Transverse colon (tissue), 4 donors: ENCODE measurements at places on chromosomes 4 and X. TPM values are rescaled to one million over a fixed set of nuclear protein-coding genes. Genes with fewer than 3 reads are reported as not detected.

Gene IL13RA1
- total RNA-seq, result 62.5 TPM

Gene CENPI
- total RNA-seq, result 0.68 TPM

Gene SLIT2
- 5.2 TPM for total RNA-seq

Gene CACNA1F
- 0.96 TPM for total RNA-seq

Gene SOWAHD
- not detected for total RNA-seq

Gene VEGFC
- 2.9 TPM for total RNA-seq

Gene ODAPH
- not detected for total RNA-seq

Gene GAGE2A
- not detected for total RNA-seq

Gene ATP1B4
- total RNA-seq, result not detected

Gene NDNF
- total RNA-seq, result 7.8 TPM

Gene AVPR2
- total RNA-seq, result not detected

Gene TEC
- total RNA-seq, result 1.2 TPM

Gene UNC5C
- total RNA-seq, result 4.5 TPM

Gene PCDH7
- 22.5 TPM for total RNA-seq

Gene USP17L18
- total RNA-seq, result not detected

Gene TBL1X
- total RNA-seq, result 14.2 TPM

Gene HTR2C
- total RNA-seq, result not detected

Gene CXCL6
- total RNA-seq, result not detected

Gene UFSP2
- total RNA-seq, result 5.2 TPM

Gene GPRASP1
- 1.2 TPM for total RNA-seq

Gene CTAG1B
- not detected for total RNA-seq

Gene NWD2
- total RNA-seq, result not detected

Gene GLRA3
- not detected for total RNA-seq

Gene ADGRG2
- total RNA-seq, result 0.64 TPM

Gene BEX5
- not detected for total RNA-seq

Gene DUX4
- total RNA-seq, result not detected

Gene VSIG1
- total RNA-seq, result 0.68 TPM

Gene PARM1
- total RNA-seq, result 131 TPM

Gene ZNF630
- total RNA-seq, result 21.3 TPM

Gene TRIM61
- not detected for total RNA-seq

Gene SPINK2
- total RNA-seq, result not detected

Gene IRS4
- not detected for total RNA-seq

Gene KIAA1210
- total RNA-seq, result not detected

Gene DMRTC1B
- total RNA-seq, result not detected

Gene IL2RG
- 3.8 TPM for total RNA-seq

Gene FREM3
- not detected for total RNA-seq

Gene TRPC3
- 1.1 TPM for total RNA-seq

Gene LARP7
- 75.4 TPM for total RNA-seq

Gene PACRGL
- total RNA-seq, result 22.5 TPM

Gene FSTL5
- total RNA-seq, result 0.16 TPM

Gene USP17L26
- not detected for total RNA-seq

Gene ZNF141
- 21.0 TPM for total RNA-seq

Gene DCAF12L2
- total RNA-seq, result 0.16 TPM

Gene GAGE12H
- not detected for total RNA-seq

Gene CLDN34
- total RNA-seq, result not detected

Gene IL3RA
- total RNA-seq, result 4.6 TPM

Gene KLB
- total RNA-seq, result 2.5 TPM
